Temporal lobe (tissue), 4 donors: ENCODE measurements at places on chromosomes 7 and 10. TPM values are rescaled to one million over a fixed set of nuclear protein-coding genes. Genes with fewer than 3 reads are reported as not detected.

Gene CPN1
- total RNA-seq, result not detected

Gene SPDYE11
- total RNA-seq, result under 0.01 TPM

Gene TDRD1
- total RNA-seq, result 0.25 TPM

Gene SLIT1
- total RNA-seq, result 86.1 TPM

Gene NPTX2
- 6.1 TPM for total RNA-seq

Gene C10orf62
- not detected for total RNA-seq

Gene C7orf33
- not detected for total RNA-seq

Gene FGF8
- not detected for total RNA-seq

Gene STOX1
- total RNA-seq, result 6.4 TPM

Gene CDK14
- 63.7 TPM for total RNA-seq

Gene DDIT4
- total RNA-seq, result 20.4 TPM

Gene CLRN3
- not detected for total RNA-seq

Gene CNTNAP2
- 83.8 TPM for total RNA-seq
